ENCODE measurements at places on chromosomes 2 and 18.

GRCh38 chr18:39313992-39314391 lies 1748.4 kb upstream of the CELF4 start:
- no peak for DNase-seq

DNA sequence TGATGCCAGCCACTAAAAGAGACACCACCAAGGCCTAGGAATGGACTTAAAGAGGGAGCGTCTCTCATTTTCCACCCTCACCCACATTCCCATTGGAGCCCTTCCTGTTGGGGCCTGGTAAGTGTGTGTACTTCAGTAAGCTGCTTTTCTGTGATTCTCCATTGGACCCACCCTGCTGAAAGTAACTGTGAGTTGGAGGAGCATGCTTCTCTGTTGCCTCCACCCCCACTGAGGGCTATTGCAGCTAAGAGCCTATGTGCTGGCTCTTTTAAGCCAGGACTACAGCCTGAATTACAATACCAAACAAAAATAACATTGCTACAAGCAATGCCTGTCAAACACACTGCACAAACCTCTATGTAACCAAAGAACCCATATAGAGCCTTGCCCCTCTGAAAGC lies 81.1 kb downstream of the TRABD2A start:
- DNase-seq, result no peak

- DNase-seq, result no peak
Observed at GRCh38 chr2:96888072-96889011, 18.5 kb upstream of the SEMA4C start.

DNA sequence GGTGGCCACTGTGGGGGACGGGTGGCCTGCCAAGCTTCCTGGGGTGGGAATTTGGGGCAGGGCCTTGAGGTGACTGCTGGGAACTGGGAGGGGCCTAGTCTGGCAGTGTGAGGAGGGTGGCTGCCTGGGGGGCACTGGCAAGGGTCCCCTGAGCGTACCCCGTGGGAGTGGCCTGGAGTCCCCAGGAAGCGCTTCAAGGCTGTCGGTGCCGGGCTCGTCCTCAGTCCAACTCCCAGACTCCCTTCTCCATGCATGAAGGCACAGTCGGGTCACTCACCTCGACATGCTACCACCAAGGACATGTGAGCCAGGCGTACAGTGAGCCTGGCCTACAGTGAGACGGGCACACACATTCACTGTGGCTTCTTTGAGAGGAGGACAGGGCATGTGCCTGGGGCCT lies 105.3 kb downstream of the SMIM21 start:
- no peak for DNase-seq

- DNase-seq, result no peak
Observed at GRCh38 chr2:85605406-85606115, 3.1 kb upstream of the TMEM150A start.

GRCh38 chr18:59967878-59968277 lies 68.1 kb downstream of the PMAIP1 start:
- no peak for DNase-seq

GRCh38 chr2:213806125-213806726 lies 522.0 kb downstream of the SPAG16 start:
- DNase-seq, result no peak

- no peak for DNase-seq
Observed at GRCh38 chr2:64260093-64260803, 116.0 kb upstream of the PELI1 start.

GRCh38 chr2:164847981-164848741 lies 6.5 kb upstream of the COBLL1 start:
- DNase-seq, result no peak

GRCh38 chr2:79373358-79374130 lies 139.3 kb upstream of the CTNNA2 start:
- no peak for DNase-seq

DNA sequence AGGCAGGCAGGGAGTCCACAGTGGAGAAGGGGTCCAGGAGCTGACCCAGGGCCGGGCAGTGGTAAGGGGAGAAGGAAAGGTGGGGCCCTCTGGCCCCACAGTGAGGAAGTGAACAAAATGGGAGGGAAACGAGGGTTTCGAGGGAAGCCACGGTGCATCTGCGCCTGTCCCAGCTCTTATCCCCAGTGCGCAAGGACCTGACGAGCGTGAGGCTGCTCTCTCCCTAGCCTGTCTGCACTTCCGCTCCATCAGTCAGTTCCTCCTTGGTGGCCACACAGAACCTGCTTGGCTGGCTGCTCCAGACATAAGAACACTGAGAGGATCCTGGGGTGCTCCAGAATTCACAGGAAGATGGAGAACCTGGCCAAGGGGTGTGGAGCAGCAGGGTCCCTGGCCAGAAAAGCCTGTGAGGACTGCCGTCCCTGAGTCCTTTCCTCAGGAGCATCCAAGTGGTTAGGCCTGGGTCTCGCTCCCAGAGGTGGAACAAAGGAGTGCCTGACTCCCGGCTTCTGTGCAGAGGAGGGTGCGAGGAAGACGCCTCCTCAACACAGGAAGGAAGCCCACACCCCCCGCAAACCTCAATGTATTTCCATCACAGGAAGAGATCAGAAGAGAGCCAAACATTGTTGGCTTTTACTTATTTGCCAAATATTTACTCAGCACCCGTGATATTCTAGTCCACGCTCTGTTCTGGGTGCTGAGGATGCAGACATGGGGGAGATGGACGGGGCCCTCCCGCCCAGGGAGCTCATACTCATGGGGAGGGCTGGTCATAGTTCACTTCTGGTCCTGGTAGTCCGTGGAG lies 43.7 kb upstream of the SEMA4C start:
- DNase-seq, result no peak

GRCh38 chr2:160783474-160783873 lies 289.9 kb upstream of the RBMS1 start:
- no peak for DNase-seq

GRCh38 chr2:112136096-112136495 lies 2.1 kb upstream of the FBLN7 start:
- no peak for DNase-seq

- no peak for DNase-seq
Observed at GRCh38 chr2:199136681-199137080, 321.1 kb downstream of the SATB2 start.

DNA sequence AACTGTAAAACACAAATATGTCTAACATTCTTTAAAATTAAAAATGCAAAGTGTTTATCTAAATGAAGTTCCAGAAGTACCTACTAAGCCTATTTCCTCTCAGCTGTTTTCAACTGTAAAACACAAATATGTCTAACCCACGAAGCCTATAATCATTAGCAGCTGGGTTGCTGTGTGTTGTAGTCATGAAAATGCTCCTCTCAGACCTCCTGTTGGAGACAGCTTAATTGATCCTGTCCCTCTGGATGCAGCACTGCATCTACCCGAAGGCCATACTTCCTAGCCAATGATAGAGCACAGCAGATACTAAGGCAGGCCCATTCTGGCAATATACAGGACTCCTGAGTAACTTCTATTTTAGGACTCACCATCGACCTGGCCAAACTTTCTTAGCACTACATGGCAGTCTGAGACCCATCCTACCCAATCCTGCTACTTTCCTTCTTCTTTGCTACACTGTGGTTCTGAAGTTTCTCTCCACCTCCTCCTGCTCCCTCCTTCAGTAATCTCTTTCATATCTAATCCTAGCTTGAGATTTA lies 92.5 kb upstream of the RBBP8 start:
- DNase-seq, result no peak

DNA sequence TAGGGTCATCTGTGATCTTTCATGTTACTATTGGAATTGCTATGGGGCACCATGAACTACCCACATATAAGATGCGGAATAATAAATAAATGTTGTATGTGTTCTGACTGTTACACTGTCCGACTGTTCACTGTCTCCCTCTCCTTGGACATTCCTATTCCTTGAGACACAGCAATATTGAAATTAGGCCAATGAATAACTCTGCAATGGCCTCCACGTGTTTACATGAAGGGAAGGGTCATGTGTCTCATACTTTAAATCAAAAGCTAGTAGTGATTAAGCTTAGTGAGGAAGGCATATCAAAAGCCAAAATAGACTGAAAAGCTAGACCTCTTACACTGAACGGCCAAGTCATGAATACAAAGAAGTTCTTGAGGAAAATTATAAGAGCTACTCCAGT lies 751.3 kb downstream of the SOCS6 start:
- DNase-seq, result no peak

GRCh38 chr18:46705521-46705920 lies 48.5 kb upstream of the LOXHD1 start:
- no peak for DNase-seq

GRCh38 chr18:58755304-58756010 lies 84.2 kb downstream of the MALT1 start:
- DNase-seq, result no peak

DNA sequence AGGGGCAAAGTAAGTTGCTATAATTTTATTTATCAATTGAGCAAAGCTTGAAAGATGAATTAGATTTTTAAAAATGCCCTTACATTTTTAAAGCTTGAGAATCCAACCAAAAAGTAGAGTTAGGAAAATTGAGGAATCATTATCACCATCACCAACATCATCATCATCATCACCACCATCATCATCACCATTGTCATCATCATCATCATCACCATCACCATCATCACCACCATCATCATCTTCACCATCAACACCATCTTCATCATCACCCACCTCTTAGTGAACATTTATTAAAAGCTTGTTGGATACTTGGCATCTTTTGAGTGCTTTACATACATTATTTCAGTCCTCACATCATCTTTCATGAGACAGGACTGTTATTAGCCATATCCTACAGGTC lies 504.4 kb upstream of the TNP1 start:
- no peak for DNase-seq

- no peak for DNase-seq
Observed at GRCh38 chr2:11777066-11777782, 30.8 kb downstream of the LPIN1 start.
